ENCODE measurements at places on chromosomes 3 and 15. TPM values are rescaled to one million over a fixed set of nuclear protein-coding genes. Genes with fewer than 3 reads are reported as not detected.

The OCA2 gene
- total RNA-seq: not detected

The SLC24A5 gene
- not detected for total RNA-seq

The LSMEM2 gene
- 0.55 TPM for total RNA-seq

The LAMB2 gene
- 230 TPM for total RNA-seq

The NR2E3 gene
- total RNA-seq: 2.1 TPM

The TP53BP1 gene
- 66.8 TPM for total RNA-seq
